ENCODE measurements at places on chromosomes 12 and 14. TPM values are rescaled to one million over a fixed set of nuclear protein-coding genes. Genes with fewer than 3 reads are reported as not detected.
A peak's percentile ranks its signal among the peaks of the same experiment; 100 is the strongest.

TRPV4 gene
- 4.5 TPM for total RNA-seq

RFX4 gene
- not detected for total RNA-seq

INSM2 gene
- not detected for total RNA-seq

RNASE3 gene
- total RNA-seq, result 6.0 TPM

SYT10 gene
- total RNA-seq, result not detected

PLEK2 gene
- not detected for total RNA-seq

DNA sequence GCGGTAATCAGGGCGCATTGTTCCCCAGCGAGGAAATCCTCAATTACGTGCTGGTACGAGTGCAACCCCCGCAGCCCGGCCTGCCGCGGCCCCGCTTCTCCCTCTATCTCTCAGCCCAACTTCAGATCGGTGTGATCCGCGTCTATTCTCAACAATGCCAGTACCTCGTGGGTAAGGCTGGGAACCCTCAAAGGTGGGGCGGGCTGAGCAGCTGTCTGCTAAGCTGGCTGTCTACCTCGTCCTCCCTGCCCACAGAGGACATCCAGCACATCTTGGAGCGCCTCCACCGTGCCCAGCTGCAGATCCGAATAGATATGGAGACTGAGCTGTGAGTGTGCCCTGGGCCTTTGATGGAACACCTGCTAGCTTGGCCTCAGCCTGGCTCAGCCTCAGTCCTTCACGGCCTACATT lies 996 bp downstream of the REC8 start:
- H3K27ac ChIP-seq, result peak overlapping the region; percentile 77
- no peaks in the 10 kb centered on the region for H3K27me3 ChIP-seq
- peaks cover 23% of the 10 kb centered on the region for H3K4me1 ChIP-seq
- DNase-seq, result no peak
- H3K4me3 ChIP-seq, result peak overlapping the region; percentile 72

GRCh38 chr12:109160433-109160832 lies 44.0 kb downstream of the ACACB start:
- no peaks in the 10 kb centered on the region for H3K36me3 ChIP-seq
- H3K27ac ChIP-seq, result no peak overlapping the region
- no peak for DNase-seq
- H3K27me3 ChIP-seq, result no peaks in the 10 kb centered on the region

DNA sequence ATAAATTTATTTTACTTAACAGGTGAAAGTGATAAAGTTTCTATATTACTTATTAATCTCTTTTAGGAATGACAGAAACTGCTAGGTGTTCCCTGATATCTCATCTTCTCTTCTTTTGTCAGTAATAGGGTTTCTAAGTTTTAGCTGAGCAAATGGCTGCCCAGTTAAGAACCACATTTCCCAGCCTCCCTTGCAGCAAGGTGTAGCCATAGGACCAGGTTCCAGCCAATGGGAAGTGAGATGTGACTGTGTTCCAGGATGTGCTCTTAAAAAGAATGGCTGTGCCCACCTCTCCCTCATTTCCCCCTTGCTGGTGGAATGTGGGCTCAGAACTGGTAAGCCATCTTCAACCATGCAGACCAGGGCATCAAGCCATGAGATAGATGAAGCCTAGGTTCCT lies 165.6 kb downstream of the HELB start:
- no peak overlapping the region for H3K27ac ChIP-seq
- peaks cover 13% of the 10 kb centered on the region for H3K27me3 ChIP-seq
- H3K36me3 ChIP-seq, result no peaks in the 10 kb centered on the region
- H3K4me1 ChIP-seq, result no peaks in the 10 kb centered on the region

DNA sequence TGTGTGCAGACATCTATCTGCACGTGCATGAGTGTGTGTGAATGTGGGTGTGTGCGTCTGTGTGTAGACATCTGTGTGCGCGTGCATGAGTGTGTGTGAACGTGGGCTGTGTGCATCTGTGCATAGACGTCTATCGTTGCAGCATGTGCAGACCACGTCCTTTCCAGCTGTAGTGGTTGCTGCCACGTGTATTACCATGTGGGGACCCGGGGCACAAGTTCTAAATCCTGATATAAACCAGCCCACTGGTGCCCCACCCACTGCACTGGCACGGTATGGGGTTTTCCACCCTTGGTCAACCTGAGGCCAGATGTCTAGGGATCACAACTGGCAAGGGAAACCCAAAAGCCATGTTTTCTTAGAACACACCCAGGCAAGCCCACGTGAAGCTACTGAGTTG lies 197.0 kb downstream of the ANO2 start:
- no peak overlapping the region for H3K4me3 ChIP-seq
- no peak overlapping the region for H3K27ac ChIP-seq
- DNase-seq, result no peak
- no peaks in the 10 kb centered on the region for H3K36me3 ChIP-seq

GRCh38 chr12:43807386-43807785 lies 1.3 kb upstream of the TWF1 start:
- no peak for DNase-seq
- no peak overlapping the region for H3K4me3 ChIP-seq
- H3K27me3 ChIP-seq, result no peaks in the 10 kb centered on the region
- no peaks in the 10 kb centered on the region for H3K36me3 ChIP-seq

DNA sequence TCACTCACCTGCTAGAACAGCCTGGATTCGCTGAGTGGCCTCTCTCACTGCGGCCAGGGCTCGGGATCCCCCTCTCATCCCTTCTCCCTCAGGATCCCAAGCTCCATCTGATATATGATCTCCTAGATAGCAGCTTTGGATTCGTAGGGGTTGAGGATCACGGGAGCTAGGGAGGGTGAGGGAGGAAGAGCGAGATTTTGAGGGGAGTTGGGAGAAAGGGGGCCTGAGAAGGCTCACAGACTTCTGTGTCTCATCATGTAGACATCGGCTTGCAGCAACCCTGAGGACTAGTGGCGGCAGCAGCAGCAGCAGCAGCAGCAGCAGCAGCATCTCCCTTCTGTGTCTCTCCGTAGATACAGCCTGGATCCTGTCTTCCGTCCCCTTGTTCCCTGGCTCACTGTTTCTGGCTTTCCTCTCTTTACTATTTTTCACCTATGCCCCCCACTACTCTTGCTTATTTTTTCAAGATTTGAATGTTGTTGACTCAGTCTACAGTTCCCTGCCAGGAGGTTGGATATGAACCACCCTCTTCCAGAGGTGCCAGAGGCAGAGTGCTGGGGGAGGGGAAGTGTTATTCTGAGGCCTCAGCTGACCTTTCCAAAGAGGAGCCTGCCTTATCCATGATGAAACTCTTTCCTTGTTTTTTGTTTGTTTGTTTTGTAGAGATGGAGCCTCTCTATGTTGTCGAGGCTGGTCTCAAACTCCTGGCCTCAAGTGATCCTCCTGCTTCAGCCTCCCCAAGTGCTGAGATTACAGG lies at the start of gene CIROP:
Gene CIROP (minus strand): TSS at position 399 of the 757 bp plus-strand sequence. CDS start 69 bp downstream, at position 330.
- H3K27me3 ChIP-seq, result no peaks in the 10 kb centered on the region
- H3K4me1 ChIP-seq, result no peaks in the 10 kb centered on the region
- H3K27ac ChIP-seq, result no peak within 1 kb of the TSS
- no peak within 1 kb of the TSS for H3K4me3 ChIP-seq

DNA sequence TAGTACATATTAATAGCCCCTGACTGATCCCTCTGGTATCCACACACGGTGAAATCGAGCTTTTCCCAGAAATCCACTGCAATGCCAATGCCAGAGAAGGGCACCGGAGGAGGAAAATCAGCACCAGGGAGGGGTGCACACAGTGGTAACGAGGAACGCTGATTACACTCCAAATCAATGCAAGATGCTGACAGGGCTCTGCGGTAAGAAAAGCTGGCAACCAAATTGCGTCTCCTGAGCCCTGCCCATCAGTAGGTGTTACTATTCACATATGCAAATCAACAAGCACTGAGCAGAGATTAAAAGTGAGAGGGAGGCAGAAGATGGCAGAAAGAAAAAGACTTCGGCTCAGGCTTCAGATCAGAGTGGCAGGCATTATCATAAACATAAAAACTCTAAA lies 159.1 kb downstream of the RPS29 start:
- no peaks in the 10 kb centered on the region for H3K4me1 ChIP-seq
- H3K27ac ChIP-seq, result no peak overlapping the region
- H3K27me3 ChIP-seq, result no peaks in the 10 kb centered on the region
- no peak overlapping the region for H3K4me3 ChIP-seq

DNA sequence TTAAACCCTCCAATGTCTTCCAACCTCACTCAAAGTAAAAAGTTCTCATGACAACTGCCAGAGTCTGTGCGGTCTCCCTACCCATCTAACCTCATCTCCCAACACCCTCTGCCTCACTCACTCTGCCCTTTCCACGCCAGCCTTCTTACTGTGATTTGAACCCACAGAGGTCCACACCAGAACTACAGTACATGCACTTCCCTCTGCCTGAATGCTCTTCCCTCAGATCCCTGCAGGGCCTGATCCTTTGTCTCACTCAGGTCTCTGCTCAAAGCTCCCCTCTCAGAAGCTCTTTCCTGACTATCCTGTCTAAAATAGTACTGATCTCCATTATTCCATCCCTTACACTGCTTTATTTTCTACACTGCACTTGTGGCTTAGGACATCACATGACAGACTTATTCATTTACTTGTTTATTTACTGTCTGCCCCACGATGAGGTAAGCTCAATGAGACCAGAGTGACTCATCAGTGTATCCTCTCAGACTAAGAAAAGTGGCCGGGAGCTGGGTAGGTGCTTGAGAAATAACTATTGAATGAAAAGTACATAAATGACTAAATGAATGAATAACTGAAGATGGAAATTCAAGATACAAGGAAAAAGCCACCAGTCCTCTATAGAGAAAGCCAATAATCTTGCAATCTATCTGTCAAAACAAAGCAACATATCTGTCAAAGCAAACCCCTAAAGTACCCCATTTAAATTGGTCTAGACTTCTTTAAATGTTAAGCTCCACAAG lies 17.1 kb downstream of the POMT2 start:
- H3K4me1 ChIP-seq, result no peaks in the 10 kb centered on the region
- no peak overlapping the region for H3K27ac ChIP-seq
- no peak for DNase-seq
- H3K4me3 ChIP-seq, result no peak overlapping the region

DNA sequence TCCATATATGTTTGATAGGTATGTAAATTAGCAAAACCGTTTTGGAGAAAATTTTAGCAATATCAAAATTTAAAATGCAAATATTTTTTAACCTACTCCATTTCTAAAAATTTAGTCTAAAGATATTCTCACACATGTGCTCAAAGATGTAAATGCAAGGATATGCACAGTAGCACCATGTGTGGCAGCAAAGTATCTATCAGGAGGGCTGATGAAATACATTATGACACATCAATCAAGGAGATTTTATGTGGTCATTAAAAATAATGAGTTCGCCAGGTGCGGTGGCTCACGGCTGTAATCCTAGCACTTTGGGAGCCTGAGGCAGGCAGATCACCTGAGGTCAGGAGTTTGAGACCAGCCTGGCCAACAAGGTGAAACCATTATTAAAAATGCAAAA lies 8.0 kb upstream of the C1R start:
- no peak overlapping the region for H3K27ac ChIP-seq
- H3K4me3 ChIP-seq, result no peak overlapping the region
- no peak for DNase-seq
- H3K4me1 ChIP-seq, result peaks cover 56% of the 10 kb centered on the region

DNA sequence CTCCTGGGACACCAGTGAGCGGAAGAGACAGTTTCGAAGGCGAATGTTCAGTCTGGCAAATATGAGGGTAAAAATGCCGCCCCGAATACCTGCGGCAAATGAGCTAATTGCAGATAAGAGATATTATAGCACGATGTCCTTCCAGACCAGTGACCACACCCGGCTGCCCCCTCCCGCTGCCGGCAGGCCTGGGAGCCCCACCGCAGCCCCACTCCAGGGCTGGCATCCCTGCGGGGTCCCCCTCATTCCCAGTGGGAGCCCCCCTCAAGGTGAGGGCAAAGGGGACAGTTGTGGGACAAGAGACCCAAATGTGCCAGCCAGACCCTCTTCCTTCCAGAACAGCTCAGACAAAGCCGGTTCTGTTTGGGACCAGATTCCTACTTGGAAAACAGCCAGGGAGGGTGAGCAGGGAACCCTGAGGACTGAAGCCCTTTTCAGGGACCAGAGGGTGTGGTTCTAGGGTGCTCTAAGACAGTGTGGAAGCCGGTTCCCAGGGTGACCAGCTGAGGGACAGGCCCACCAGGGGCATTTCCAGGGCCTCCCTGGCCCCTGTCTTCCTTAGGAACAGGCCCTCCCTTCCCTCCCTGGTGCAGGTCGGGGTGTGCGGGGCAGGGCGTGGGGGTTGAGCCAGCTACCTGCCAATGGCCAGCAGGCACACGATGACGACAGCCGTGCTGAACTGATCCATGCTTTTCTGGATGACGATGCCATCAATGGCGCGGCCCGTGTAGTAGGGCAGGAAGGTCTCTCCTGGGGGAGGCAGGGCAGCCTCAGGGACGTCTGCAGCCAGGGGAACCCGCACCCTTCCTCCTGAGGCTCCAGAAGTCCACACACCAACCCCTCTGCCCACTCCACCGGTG lies 16.2 kb downstream of the ABCB9 start:
- H3K27me3 ChIP-seq, result no peaks in the 10 kb centered on the region
- no peak overlapping the region for H3K27ac ChIP-seq
- DNase-seq, result no peak
- no peaks in the 10 kb centered on the region for H3K36me3 ChIP-seq
- peaks cover 11% of the 10 kb centered on the region for H3K4me1 ChIP-seq

- no peak overlapping the region for H3K27ac ChIP-seq
- no peaks in the 10 kb centered on the region for H3K4me1 ChIP-seq
- no peaks in the 10 kb centered on the region for H3K27me3 ChIP-seq
- no peak overlapping the region for H3K4me3 ChIP-seq
- no peaks in the 10 kb centered on the region for H3K36me3 ChIP-seq
These were observed 9.6 kb upstream of the AKAP6 start for GRCh38 chr14:32319368-32320049.

DNA sequence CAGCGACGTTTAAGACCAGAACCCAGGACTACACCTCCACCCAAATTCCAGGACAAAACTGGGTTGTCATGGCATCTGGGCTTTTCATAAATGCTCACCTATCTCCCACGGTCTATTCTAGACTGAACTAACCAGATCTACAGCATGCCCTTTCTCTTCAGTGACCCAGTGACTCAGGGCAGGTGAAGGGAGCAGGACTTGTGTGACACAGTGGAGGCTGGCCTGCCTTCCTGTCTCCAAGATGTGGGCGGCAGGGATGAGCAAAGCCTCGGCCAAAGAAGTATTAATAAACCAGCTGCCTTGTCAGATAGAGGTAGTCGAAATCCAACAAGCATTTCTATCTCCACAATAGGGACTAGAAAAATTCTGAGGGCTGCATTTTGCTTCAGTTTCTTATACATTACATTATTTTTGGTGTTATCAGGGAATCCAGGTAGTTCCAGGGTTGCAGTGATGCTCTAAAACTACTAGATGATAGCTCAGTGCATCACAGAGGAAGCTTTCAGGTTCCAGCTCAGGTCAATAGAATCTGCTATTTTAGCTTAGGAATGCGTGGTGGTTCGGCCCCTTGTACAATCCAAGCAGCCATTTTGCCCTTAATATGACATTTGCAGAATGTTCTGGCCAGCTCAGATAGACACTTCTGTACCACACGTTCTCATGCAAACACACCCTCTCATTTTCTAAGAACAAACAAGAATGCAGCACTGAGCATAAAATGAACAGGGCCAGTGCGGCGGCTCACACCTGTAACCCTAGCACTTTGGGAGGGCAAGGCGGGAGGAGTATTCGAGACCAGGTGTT lies 4.2 kb upstream of the GLRX5 start:
- H3K27ac ChIP-seq, result no peak overlapping the region
- no peak overlapping the region for H3K4me3 ChIP-seq
- DNase-seq, result no peak
- no peaks in the 10 kb centered on the region for H3K36me3 ChIP-seq
